ENCODE measurements at places on chromosomes 16 and 17.
A peak's percentile ranks its signal among the peaks of the same experiment; 100 is the strongest.

GRCh38 chr16:46947900-46948547 is 25.4 kb downstream of the DNAJA2 start:
- DNase-seq, result peak; percentile 30

GRCh38 chr16:10847176-10847575 is 28.6 kb upstream of the TVP23A start:
- no peak for DNase-seq

DNA sequence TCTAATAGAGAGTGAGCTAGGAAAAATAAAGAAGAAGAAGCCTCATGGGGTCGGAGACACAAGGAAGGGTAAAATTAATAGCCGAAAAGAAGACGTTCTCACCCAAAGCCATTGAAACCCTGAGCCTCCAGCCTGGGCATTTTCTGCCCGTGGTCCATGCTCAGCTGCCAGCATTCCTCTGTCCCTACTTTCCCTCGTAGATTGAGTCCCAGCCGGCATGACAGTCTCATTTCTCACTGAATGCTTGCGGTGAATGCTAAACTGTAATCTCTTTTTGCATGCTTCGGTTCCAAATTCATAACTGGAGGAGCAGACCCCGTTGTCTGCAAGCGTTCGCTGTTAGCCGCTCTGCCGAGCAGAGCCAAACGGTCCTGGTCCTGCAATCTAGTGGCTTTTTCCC is 54.0 kb upstream of the COX10 start:
- no peak for DNase-seq

DNA sequence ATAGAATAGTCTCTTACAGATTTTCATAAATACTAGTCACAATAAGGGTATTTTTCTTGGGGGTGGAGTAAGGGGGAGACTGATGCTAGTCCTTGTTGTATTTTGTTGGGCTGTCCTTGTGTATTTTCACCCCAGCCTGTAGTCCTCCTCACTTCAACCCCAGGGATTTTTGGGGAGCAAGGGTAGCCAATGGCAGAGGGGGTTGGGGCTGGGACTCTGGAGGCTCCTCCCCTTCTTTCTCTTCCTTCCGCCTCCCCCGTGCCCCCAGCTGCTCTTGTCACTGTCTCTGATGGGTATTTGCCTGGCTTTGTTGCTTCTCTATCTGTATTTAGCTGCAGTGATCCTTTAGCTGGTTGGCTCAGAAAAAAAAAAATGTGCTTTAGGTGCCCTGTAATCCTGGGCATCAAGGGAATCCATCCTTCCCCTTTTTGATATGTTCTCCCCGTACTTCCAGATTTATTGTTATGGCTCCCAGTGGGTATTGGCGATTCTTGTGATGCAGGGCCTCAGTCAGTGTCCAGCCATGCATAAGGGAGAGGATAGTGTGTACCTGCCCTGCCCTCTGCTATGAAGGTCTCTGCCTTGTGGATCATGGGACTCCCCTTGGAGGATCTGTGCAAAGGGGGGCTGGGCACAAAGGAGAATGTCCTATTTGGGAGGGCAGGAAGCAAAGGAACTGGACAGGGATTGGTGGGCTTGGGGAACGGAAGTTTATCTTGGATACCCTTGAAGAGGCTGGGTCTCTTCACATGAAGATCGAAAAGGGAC is 16.5 kb downstream of the SNF8 start:
- no peak for DNase-seq

- no peak for DNase-seq
These were observed 99.0 kb downstream of the CA4 start for GRCh38 chr17:60248618-60249289.

- peak; percentile 97 for DNase-seq
These were observed 78.6 kb upstream of the ZNF469 start for GRCh38 chr16:88303890-88304819.

GRCh38 chr16:85655216-85656129 is 33.3 kb downstream of the GINS2 start:
- no peak for DNase-seq

GRCh38 chr16:8115814-8116213 is 474.5 kb downstream of the TMEM114 start:
- DNase-seq, result no peak
